ENCODE measurements at places on chromosomes 12 and 14.

- peak; percentile 53 for DNase-seq
Observed at GRCh38 chr12:24950231-24950834, 1.4 kb upstream of the BCAT1 start.

DNA sequence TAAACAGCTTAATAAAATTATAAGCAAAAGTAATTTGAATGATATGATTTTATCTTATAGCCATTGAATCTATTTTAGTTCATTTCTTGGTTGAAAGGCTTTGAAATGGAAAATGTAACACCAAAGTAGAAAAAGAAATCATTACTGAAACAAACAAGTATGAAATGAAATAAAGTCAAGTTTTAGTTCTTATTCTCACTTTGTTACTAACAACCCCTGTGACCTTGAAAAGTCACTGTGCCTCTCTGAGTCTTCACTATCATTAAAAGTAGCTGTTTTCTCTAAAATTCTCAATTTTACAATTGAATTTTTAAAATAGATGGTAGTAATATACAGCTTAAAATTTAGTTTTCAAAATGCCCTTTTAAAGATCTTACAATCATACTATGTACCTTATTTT, 32.4 kb upstream of the SLC17A8 start:
- DNase-seq: no peak

- no peak for DNase-seq
Observed at GRCh38 chr14:83483063-83483462, 1949.4 kb upstream of the SEL1L start.

GRCh38 chr12:53483225-53483978, 15.9 kb downstream of the MAP3K12 start:
- no peak for DNase-seq

GRCh38 chr14:83611906-83612390, 1918.0 kb upstream of the FLRT2 start:
- no peak for DNase-seq

DNA sequence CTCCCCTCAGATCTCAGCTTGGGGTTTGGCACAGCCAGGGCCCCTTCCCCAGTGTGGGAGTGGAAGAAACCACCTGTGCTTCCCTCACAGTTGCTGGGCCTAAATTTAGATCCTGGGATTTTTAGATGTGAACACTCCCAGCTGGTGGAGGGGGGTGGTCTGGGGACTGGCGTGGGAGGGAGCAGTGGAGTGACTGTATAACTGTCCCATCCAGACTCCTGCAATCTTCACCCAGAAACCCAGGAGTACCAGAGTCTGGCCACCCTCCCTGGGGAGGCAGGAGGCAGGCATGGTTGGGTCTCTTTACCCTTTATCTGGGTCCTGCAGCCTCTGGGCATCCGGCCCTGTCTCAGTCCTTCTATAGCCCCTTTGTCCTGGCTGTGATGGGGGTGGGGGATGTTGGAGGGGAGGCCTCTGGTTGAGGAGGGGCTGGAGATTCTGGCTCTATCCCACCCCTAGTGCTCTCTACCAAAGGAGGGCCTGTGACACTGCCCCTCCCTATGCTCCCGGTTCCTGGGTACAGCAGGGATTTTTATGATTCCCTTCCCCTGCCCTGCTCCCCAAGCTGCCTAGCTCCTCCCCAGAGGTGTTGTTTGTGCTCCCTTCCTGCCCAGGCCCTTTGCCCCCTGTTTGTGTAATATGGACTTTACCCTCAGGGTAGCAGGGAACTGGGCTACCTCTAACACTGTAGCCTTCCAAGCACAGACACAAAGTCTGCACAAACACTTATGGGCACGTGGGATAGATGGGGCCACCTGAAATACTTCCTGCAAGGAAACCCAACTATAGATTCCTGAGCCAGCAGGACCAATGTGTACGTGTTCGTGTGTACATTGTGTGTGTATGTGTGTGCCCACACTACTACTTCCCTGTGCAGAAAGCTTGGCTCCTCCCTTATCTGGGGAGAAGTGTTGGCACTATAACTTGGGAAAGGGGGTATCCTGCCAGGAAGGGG, 1.7 kb downstream of the ERBB3 start:
- no peak for DNase-seq

- DNase-seq: peak; percentile 19
Observed at GRCh38 chr14:89618330-89618708, 201.3 kb upstream of the FOXN3 start.

- peak; percentile 78 for DNase-seq
Observed at GRCh38 chr12:25958428-25959070, at the start of gene RASSF8. Gene RASSF8, plus strand, starts transcription at chr12:25958682. Its CDS starts 96,662 bp downstream, at chr12:26055344.

- DNase-seq: no peak
Observed at GRCh38 chr12:40011775-40012129, 94.1 kb downstream of the SLC2A13 start.

- DNase-seq: peak; percentile 84
Observed at GRCh38 chr14:99682809-99683618, 1.1 kb upstream of the CYP46A1 start.

DNA sequence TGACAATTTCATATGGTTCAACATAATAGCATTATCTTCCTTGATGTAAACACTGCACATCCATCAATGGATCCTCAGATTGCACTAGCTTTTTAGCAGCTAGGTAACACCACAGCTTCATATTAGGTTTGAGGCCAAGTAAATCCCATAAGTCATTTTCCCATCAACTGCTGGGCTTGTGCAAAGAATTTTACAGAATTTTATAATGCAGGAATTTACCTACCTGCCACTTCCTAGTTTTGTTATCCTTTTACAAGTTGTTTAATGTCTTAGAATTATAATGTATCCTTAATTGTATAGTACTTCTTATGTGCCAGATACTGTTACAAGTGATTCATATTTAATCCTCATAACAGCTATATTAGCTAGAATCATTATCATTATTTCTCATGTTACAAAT, 36.4 kb downstream of the CPNE8 start:
- DNase-seq: no peak

GRCh38 chr14:56119201-56119981, 1.2 kb downstream of the PELI2 start:
- DNase-seq: peak; percentile 26

- DNase-seq: no peak
Observed at GRCh38 chr12:100243137-100243536, 23.7 kb downstream of the DEPDC4 start.

DNA sequence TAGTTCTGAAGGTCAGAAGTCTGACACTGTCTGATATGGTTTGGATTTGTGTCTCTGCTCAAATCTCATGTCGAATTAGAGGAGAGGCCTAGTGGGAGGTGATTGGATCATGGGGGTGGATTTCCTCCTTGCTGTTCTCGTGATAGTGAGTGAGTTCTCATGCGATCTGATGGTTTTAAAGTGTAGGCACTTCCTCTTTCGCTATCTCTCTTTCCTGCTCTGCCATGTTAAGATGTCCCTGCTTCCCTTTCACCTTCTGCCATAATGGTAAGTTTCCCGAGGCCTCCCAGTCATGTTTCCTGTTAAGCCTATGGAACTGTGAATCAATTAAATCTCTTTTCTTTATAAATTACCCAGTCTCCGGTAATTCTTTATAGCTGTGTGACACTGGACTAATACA, 84.1 kb upstream of the TMTC1 start:
- DNase-seq: no peak

GRCh38 chr14:97791906-97792305, 994.7 kb downstream of the VRK1 start:
- DNase-seq: no peak

GRCh38 chr12:51023625-51024382, 2.4 kb downstream of the SLC11A2 start:
- DNase-seq: no peak

- DNase-seq: no peak
Observed at GRCh38 chr14:77044783-77045237, 16.3 kb upstream of the IRF2BPL start.

GRCh38 chr14:29663281-29663801, 264.3 kb downstream of the PRKD1 start:
- no peak for DNase-seq

DNA sequence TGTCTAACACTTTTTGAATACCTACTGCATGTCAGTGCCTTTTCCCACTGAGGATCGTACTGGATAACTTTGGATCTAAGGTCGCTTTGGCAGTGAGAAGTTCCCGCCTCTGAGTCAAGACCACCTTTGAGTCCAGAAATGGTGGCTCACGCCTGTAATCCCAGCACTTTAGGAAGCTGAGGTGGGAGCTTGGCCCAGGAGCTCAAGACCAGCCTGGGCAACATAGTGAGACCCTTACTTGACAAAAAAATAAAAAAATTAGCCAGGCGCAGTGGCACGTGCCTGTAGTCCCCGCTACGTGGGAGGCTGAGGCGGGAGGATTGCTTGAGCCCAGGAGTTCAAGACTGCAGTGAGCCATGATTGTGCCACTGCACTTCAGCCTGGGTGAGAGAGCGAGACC, 61.1 kb downstream of the CHST11 start:
- no peak for DNase-seq

DNA sequence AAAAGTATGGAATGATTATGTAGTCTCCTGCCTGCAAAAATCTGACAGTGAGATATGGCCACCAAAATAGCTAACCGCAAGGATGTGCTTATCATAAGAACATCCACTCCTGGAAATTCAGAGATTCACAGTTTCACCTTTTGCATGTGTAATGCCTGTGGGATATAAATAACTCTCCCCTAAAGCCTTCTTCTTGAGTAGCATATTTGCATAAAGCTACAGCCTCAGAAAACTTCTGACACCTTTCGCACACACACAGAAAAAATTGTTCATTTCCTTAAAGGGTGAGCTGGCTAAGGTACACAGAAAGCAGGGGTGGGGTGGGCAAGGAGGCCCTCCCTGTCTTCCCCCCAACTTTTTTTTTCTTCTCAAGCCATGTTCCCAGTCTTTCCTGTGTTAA, 3.1 kb upstream of the IGF1 start:
- DNase-seq: peak; percentile 48

- peak; percentile 83 for DNase-seq
Observed at GRCh38 chr14:77133720-77134338, 7.8 kb downstream of the ZDHHC22 start.

DNA sequence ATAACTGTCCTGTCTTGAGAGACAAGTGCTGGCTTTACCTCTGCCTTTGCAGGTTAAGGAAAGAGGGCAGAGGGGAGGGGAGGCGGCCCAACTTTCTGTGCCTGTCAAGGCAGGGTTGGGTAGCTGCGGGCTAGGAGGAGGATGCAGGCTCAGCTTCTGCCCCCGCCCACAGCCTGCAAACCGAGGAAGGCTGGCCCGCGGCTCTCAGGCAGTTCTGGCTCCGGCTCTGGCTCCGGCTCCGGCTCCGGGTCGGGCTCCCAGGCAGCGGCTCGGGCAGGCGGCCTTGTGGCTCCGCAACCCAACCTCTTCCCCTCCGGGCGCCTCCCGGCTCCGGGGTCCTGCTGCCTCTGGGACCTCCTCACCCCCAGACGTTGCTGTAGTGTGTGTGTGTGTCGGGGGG, 92.9 kb downstream of the TMEM30B start:
- no peak for DNase-seq

- no peak for DNase-seq
Observed at GRCh38 chr12:108240027-108240785, 98.9 kb downstream of the CMKLR1 start.

- no peak for DNase-seq
Observed at GRCh38 chr14:98599082-98599481, 672.9 kb downstream of the BCL11B start.

DNA sequence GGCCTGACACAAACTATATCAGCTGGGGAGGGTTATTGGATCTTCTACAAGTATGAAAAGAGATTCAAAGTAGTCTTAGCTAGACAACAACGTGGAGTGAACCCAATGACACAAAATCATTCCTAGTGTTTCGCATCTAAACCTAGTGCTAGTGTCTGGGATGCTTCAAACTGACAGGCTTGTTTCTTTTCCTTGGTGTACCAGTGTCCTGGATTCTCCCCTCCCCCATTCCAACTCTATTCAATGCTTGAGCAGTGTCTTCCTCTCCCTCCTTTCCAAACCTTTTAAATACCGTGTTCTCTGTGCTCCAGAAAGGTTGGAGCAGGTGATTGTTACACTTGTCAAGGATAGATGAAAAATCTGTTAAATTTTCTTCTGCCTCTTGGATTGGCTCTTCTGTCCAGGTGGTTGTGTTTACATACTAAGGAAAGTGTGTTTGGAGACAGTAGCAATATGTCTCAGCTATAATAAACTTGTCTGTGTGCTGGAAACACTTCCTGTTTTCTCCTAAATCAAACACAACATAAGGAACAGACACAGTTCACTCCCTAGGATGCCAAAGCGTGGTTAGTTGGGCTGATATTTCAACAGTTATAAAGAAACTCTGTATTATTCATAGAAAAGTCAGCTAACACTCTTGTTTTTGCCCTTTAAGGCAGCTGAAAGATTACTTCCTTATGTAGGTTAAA, 14.4 kb upstream of the GUCY2C start:
- no peak for DNase-seq

DNA sequence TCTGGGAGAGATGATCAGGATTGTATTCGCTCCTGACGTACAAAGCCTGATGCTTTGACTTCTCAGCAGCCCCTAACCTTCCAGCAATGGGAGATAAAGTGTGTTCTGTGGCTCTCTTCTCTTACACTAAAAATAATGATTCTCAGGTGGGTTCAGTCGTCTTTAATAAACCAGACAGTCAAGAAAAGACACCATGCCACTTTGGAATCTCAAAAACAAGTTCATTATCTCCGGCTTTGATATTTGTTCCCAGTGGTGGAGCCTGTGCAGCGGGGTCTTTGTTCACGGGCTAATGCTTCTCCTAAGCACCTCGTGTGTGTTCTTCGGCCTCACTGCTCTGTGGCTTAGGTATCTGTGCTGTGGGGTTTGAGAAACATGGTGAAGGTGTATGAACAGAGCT, 1.6 kb downstream of the ACVR1B start:
- no peak for DNase-seq

DNA sequence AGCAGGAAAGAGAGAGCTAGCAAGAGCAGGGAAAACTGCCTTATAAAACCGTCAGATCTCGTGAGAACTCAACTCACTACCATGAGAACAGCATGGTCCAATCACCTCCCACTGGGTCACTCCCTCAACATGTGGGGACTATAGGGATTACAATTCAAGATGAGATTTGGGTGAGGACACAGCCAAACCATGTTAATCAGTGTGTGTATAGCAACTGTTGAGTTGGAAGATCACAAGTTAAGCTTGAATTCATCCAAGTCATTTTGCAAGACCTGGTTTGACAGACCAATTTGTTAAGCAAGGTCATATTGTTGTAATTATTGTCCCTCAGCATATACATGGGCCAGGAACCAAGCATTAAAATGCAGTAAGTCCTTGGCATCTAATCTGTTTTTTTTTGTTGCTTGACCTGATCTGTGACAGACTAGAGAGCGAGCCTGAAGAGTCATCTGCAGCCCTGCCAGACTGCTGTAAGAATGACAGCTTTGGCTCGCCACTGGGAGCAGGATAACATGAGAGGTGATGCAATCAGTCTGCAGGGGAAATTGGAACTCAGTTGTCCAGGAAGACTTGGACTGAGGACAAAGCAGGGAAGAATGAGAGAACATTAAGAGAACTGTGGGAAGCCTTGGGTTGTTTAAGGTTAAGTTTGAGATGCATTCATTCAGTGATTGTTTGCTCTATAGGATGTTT, 297.6 kb upstream of the SEL1L start:
- DNase-seq: no peak

GRCh38 chr12:54759751-54760150, 94.6 kb upstream of the MUCL1 start:
- peak; percentile 16 for DNase-seq

- no peak for DNase-seq
Observed at GRCh38 chr12:32309811-32310736, 89.3 kb upstream of the FGD4 start.
